ENCODE measurements at places on chromosomes 4 and X.

DNA sequence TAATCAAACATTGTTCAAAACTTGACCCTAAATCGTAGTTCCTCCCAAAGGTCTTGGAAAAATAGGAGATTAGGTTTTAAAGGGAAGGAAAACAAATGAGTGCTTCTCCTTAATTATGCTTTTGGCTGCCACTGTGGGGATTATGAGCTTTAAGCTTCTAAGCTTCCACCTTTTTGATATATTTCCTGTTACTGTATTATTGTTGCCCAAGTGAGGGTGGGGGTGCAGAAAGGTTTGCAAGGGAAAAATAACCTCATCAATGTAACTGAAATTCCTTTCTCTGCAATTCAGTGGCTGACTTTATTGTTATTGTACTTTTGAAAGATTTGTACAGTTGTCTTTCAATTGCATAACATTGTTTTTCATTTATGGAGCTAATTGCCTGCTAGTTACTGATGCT is 285.1 kb downstream of the FRMPD4 start:
- DNase-seq = no peak

GRCh38 chr4:180794333-180794732 is 1448.9 kb upstream of the TENM3 start:
- DNase-seq = no peak

DNA sequence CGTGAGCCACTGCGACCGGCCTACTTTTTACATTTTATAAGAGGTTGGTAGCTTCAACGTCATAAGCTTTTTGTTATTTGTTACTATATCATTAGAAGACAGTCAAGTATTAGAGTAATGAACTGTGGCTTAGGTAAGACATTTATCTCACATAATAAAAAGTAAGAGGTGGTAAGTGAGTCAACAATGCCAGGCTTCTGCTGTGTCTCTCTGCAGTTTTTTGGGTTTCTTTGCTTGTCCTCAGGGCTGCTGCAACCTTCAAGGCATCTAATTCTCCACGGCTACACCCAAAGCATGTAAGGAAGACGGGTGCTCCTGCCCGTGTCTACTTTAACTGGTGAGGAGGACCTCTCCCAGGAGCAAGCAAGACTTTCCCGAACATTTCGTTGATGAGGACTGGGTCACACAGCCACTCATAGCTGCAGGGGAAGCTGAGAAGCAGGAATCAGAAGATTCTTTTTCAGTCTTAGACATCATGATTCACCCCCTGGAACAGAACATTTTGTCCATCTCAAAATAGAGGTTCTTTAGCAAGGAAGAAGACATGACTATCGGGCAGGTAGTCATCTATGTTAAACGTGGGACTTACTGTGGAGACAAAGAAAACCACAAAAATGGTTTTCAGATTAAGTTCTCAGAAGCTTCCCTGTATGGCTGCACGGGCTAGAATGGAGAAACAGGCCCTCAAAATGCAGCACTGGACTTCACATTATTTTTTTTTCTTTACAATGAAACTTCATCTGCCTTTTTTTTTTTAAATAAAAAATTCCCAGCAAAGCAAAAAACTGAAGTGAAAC is 13.0 kb upstream of the RHOH start:
- DNase-seq = no peak

DNA sequence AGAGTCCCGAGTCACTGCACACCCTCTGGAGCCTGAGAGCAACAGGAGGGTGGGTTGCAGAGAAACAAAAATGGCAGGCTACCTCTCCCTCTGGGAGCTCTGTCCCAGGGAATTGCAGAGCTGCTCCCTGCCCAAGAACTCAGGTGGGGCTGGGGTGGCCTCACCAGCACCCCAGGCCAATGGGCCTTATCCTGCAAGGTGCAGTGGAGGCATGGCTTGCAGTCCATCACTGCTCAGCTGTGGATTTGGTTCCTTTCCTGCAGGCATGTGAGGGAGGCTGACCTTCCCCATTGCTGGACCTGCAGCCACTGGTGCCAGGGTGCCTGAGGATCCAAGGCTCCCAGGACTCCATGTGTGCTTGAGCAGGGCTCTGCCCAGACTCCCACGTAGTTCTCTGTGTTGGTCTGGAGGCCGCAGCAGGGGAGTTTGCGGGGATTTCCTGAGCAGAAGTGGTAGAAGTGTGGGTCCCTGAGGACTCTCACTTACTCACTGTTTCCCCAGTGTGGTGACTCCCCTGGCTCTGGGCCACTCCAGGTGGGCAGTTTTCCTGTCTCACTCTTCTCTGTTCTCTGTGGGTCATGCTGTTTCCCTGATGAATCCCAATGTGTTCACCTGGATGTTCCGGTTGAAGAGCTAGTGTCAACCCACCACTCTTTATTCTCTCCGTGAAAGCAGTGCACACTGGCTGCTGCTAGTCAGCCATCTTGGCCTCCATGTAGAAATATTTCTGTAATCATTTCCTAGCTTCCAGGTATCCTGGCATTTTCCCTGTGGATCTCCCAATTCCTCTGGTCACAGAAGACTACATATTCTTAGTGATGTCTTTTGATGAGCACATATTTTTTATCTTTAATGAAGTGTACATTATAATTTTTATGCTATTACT is 82.3 kb downstream of the ARHGAP24 start:
- DNase-seq = no peak

GRCh38 chr4:45855857-45856256 is 268.0 kb downstream of the GABRG1 start:
- DNase-seq = no peak

GRCh38 chrX:100829730-100830129 is 9.5 kb downstream of the CSTF2 start:
- no peak for DNase-seq

Measured in NCI-H2227 treated with DMSO at 0.1 percent for 48 hours (cell line).